ENCODE measurements at places on chromosomes 3 and 15.
A peak's percentile ranks its signal among the peaks of the same experiment; 100 is the strongest.

DNA sequence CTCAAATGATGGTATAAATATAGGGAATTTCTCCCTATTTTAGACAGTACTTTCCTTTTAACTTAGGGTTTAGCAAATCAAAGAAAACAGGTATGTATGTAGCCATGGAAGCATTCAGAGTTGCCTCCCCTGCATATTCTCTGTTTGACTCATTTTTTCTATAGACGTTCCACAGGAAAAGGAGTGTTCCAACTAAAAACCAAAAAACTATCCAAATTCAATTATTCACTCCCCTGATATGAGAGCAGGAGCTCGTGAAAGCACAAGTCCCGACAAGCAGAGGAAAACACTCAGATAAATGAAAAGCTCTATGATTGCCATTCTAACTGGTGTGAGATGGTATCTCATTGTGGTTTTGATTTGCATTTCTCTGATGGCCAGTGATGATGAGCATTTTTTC lies 119.5 kb downstream of the FRMD5 start:
- DNase-seq, result no peak

- DNase-seq, result no peak
Observed at GRCh38 chr3:195187609-195188425, 83.1 kb downstream of the XXYLT1 start.

- DNase-seq, result no peak
Observed at GRCh38 chr3:188352196-188352927, 198.4 kb downstream of the LPP start.

- no peak for DNase-seq
Observed at GRCh38 chr3:113255854-113256615, 44.7 kb downstream of the BOC start.

DNA sequence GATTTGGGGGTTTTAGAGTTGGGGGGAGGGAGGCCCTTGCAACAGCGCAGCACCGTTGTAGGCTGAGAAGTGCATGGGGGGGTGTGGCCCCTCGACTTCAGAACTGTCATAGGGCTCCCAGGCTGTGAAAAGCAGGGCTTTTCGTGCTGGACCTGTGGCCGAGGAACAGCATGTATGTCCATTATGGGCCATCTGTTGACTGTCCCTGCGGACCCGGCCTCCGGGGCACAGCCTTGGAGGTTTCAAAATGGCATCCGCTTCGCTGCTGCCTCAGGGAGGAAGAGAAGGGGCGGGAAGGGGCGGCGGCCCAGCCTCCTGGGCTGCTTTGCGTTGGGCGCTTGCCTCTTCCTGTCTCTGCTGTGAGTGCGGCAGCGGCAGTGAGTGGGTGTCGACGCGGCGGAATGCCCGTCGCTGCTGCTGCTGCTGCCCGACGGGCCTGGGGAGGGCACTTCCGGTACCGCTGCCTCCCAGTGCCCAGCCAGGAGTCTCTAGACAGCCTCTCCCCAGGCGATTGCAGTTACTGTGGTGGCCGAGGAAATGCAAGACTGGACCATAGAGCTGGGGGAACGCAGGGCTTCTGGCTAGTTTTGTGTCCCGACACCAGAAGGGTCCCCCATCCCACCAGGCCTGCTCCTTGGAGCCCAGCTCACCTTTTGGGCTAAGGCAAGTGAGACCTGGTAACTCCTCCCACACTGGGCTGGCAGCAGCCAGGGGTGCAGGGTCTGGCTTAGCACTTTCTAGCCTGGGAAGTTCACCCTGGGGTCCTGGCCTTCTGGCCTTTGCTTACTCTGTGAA lies 1.9 kb downstream of the GNAI2 start:
- DNase-seq, result peak; percentile 85

DNA sequence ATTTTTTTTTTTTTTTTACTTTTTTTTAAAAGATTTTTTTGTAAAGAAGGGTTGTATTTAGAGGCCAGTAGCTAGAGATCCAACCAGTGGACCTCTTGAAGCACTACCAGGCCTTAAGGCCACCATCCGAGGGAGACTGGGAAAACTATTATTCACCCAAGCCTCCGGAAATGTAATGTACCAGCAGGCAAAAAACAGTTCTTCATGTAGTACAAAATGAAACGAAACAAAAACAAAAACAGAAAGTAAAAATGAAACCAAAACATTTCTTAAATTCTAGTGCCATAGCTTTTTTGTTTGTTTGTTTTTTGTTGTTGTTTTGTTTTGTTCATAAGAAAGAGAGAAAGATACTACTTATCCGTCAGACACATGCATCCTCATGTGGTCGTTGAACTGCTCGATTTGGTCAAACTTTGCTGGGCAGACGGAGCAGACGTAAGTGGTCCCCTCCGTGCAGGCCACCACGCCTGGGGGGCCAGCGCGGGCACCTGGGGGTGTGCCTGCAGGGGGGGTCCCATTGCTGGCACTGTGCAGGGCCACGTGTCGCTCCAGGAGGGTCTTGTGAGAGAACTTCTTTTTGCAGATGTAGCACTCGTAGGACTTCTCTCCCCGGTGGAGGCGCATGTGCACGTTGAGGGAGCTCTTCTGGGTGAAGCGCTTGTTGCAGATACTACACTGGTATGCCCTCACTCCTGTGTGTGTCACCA lies 45.0 kb downstream of the TIGIT start:
- no peak for DNase-seq

DNA sequence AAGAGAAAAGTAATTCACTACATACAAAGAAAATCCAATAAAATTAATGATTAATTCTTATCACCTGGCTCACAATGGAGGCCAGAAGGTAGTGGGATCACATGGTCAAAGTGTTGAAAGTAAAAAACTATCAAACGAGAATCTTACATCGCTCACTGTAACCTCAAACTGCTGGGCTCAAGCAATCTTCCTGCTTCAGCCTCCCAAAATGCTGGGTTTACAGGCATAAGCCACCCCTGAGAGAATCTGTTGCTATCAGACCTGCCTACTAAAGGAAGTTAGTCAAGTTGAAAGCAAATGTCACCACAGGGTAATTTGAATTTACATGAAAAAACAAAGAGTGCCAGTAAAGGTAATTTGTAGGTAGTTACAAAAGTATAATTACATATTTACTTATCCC lies 103.3 kb downstream of the PCCB start:
- no peak for DNase-seq

- DNase-seq, result no peak
Observed at GRCh38 chr15:81516461-81516860, 142.4 kb upstream of the TMC3 start.

DNA sequence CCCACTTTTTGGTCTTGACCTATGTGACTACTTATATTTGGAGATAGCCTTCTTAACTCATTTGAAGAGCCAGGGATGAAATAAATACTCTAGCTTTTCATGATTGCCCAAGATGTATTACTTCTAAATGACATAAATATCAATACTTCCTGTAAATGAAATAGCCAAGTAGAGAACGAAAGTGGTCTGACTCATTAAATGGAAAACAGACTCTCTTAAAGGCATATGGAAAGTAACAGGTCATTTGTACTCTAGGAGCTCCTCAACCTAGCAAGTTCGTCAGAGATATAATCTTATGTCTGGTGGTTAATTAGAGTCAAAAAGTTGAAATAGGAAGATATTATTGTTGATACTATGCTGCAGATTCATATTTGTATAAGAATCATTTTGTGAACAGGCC lies 1105.4 kb downstream of the TUSC7 start:
- no peak for DNase-seq

DNA sequence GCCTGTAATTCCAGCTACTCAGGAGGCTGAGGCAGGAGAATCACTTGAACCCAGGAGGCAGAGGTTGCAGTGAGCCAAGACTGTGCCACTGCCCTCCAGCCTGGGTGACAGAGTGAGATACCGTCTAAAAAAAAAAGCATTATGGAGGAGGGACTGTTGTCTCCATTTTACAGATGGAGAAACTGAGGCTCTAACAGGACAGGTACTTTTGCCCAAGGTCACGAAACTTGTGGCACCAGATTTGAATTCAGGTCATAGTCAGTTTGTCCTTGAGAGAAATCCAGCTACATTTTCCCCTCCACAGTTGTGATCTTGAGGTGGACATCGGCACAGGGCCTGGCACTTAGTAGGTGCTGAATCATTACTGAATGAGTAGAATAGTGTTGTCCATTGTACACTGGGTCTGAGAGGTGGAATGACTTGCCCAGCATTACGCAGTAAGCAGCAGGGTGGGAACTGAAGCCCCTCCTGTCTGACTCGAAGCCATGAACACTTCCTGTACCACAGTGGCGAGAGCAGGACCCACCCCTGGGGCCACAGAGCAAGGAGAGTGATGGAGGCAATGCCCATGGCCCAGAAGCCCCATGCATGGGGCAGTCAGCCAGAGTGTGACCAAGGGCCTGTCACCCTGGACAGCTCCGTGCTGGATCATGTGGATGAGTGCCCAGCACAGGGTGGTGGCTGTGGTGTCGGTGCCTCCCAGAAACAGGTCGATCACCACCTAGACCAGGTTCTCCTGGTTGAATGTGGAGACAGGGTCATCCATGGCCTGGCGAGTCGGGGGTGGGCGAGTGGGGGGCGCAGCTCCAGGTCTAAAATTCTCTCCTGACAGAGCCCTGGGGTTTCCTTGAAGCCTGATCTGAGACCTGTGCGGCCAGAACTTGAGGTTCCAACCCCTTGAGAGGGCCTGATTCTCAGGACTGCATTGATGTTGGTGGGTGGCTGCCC lies 20.4 kb upstream of the PARL start:
- DNase-seq, result no peak

GRCh38 chr3:175398676-175399075 lies 539.5 kb downstream of the NAALADL2 start:
- DNase-seq, result no peak

GRCh38 chr15:88648357-88649214 lies 9.8 kb downstream of the ISG20 start:
- DNase-seq, result no peak
